NCI-H526 treated with DMSO at 0.1 percent for 48 hours (cell line): ENCODE measurements at places on chromosomes 2 and 18.
A peak's percentile ranks its signal among the peaks of the same experiment; 100 is the strongest.

- DNase-seq = no peak
These were observed 298.4 kb upstream of the FBXO11 start for GRCh38 chr2:48204750-48205136.

GRCh38 chr2:122851161-122851560, 1095.7 kb downstream of the TSN start:
- peak; percentile 84 for DNase-seq

- DNase-seq = no peak
These were observed 100.2 kb downstream of the TWIST2 start for GRCh38 chr2:238947920-238948710.

- DNase-seq = no peak
These were observed 303.3 kb downstream of the GBX2 start for GRCh38 chr2:235864733-235865515.

DNA sequence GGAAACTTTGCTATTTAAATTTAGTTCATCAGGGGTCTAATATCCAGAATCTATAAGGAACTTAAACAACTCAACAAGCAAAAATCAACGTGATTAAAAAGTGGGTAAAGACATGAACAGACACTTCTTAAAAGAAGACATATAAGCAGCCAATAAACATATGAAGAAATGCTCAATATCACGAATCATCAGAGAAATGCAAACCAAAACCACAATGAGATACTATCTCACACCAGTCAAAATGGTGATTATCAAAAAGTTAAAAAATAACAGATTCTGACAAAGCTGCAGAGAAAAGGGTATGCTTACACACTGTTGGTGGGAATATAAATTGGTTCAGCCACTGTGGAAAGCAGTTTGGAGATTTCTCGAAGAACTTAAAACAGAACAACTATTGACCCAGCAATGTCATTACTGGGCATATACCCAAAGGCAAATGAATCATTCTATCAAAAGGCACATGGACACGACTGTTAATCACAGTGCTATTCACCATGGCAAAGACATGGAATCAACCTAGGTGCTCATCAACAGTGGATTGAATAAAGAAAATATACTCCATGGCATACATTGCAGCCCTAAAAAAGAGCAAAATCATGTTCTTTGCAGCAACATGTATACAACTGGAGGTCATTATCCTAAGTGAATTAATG, 189.9 kb downstream of the SLC4A10 start:
- no peak for DNase-seq

DNA sequence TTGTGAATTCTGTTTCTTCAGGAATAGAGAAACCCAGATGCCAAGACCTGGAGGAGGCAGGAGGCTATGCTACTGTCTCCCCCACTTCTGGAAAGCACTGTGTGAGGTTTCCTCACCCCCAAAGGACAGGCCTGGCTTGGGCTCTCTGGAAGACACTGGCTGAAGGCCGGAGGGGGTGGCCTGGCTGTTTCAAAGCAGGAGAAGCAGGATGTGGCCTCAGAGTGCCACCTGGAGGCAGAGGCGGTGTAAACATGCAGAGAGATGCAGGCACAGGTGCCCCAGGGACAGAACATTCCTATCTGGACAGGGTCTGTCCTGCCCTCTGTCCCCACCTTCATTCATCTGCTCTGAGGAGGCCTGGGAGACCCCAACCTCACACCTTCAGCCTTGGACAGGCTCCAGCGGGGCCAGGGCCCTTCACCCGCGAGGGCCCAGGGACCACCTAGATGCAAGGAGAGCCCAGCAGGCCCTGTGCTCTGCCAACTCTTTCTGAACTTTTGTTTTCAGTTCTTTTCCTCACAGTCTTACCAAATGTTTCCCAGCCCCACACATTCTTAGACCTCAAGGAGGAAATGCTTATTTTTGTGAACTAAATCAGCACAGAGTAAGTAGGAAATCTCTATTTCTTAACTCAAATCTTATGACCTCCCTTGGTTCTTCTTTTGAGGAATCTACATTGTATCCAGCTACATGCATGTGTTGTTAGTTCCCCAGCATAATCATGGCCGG, 79.2 kb downstream of the LONRF2 start:
- DNase-seq = peak; percentile 25

DNA sequence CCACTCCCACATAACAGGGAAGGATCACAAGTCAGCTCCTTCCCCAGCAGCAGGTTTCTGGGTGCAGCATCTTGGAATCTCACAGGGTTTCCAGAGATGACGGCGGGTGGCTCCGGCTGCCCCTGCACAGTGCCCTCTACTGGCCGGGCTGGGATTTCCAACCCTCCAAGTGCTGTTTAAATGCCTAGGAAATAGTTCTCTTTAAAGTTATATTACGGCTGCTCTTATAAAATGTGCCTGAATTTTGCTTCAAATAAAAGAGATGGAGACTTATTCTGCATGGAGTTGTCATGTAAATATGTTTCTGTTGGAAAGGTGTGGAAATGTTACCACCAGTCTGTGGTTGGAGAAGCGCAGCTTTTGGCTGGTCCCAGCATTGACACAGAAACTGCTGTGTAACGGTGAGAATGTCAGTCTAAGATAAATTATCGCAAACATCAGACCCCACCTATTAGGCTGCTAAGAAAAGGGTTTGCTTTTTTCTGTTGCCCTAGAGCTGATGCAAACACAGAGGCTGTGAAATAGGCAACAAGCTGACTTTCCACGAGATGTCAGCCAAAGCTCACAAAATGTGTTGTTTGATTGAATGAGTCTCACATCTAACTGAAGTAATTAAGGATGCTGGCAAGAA, 3.3 kb upstream of the HJURP start:
- DNase-seq = no peak

DNA sequence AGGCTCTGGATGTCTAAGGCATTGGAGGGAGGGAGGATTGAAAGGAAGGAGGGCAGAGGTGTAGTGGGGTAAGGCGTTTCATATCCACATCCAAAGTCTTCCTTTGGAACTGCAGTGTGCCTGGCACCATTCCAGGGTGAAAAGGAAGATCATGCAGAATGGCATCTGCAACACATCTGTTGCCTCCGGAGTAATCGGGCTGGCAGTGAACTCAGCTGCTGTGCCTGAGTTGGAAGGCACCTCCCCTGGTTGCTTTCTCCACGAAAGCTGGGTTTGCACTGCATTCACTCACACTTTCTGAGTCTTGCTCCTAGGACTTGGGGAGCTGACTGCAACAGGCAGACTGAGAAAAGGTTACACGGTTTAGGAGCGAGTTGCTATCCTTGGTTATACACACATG, 30.3 kb upstream of the SEC11C start:
- DNase-seq = no peak

DNA sequence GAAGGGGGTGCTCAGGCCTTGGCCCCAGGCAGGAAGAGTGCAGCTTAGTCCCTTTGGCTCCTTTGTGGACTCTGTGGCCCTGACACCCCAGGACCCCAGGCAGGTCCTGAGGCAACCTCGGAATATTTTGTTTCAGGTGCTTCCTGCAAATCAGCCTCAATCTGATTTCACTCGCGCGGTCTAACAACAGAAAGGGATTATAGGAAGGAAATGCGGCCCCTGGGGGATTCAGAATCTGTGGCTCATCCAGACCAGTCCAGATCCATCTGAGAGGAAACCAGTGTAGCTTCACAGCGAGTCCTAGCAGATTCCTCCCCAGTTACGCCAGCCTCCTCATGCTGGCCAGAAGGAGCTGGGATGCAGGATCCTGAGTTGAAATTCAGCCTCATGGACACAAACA, 59.5 kb upstream of the YWHAQ start:
- DNase-seq = no peak

DNA sequence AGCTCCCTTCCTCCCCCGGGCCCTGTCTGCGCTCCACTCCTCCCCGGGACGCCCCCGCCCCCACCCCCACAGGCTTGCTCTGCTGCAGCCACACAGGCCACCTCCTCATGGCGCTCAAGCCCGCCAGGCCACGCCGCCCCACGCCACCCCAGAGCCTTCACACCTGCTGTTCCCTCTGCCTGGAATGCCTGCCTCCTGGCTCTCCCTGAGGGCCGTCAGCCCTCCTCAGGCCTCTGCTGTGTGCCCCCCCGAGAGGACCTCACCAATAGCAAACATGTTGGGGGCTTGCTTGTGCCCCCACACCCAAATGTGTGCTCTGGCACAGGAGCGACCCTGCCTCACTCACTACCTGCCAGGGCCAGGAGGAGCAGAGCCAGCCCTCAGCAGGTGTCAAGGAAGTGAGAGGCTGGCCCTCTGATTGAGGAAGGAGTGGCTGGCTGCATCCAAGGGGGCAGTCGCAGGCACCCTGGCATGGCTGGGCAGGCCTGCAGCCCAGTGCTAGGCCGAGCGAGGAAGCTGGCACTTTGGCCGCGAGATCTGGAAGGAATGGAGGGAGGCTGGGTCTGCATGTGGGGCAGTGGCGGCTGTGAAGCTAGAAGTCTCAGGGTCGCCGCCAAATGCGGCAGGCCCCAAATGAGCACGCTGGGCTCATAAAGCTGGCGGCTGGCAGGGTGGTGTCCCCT, 86.5 kb downstream of the INHBB start:
- DNase-seq = no peak

- DNase-seq = peak; percentile 12
These were observed 55.9 kb upstream of the FSHR start for GRCh38 chr2:49210191-49210590.

DNA sequence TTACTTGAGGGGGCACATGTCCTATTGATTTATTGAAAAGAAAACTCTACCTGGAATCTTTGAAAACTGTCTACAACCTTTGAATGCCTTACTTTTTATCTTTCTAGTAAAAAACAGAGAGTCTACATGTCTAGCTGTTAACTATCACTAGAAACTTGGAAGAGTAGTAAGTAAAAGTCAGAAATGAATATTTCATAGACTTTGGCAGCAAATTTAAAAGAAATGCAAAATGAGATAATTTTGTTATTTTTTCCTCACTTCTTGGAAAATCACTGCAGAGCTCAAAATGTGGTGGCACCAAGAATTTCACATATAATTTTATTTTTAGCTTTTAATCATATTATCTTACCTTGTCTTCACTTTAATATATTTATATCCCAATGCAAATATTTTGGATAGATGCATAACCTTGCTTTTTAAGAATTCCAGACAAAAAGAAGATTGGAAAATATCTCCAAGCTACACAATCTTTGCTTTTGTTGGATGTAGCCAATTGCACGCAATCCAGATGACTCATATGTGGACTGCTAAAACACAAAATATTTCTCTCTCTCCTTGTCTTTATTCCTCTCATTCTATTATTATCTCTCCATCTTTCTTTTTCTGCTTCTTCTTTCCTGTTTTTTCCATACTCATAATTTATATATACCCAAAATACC, 92.2 kb upstream of the DSEL start:
- DNase-seq = no peak

GRCh38 chr2:52416340-52416739, 1351.3 kb upstream of the CHAC2 start:
- peak; percentile 3 for DNase-seq

DNA sequence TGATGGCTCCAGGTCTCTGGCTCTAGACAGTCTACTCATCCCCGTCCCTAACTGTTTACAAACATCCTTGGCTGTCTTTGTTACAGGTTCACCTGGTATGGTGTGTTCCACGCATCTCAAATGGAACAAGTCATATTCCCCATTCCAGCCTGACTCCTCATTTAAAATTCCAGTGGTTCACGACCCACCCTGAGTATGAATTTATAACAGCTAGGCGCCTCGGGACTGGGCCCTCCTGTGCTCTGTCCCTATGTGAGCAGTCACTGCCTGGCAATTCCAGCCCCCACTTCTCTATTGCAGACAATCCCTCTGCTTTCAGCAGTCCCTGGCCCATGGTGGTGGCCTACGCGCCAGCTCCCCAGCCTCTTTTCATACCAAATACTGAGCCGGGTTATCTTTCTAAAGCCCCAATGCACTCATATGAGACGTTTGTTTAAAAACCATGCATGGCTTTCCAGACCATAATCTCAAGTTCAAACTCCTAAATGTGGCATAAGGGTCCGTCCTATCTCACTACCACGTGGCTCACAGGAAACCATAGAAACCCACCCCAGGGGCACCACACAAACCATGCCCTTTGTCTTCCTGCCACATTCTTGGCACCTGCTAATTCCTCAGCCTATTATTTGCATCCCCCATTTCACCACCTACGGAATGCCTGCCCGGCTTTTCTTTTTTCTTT, 1.6 kb downstream of the SERPINB8 start:
- DNase-seq = no peak

GRCh38 chr2:149924028-149924427, 336.5 kb upstream of the MMADHC start:
- no peak for DNase-seq

- no peak for DNase-seq
These were observed 2.5 kb upstream of the IL36RN start for GRCh38 chr2:113056521-113056920.

GRCh38 chr2:27264253-27264752, 1.5 kb upstream of the SLC30A3 start:
- no peak for DNase-seq

GRCh38 chr18:11998193-11998592, 16.9 kb downstream of the IMPA2 start:
- no peak for DNase-seq

- DNase-seq = no peak
These were observed 983.0 kb upstream of the SLC39A10 start for GRCh38 chr2:194674043-194674442.

DNA sequence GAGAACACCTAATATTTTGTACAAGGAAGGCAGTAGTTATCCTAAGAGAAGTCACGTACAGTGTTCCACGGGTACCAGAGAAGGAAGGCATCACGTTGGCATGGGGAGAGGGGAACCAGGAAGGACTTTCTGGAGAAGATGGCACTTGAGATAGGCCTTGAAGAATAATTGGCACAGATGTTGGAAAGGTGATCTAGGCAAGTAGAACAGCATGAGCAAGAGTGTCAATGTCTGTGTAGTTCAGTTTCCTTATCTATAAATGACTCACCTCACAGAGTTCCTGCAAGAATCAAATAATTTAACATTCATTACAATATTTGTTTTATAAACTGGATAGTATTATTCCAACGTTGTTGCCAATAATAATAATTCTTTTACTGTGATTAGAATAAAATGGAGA, 48.3 kb upstream of the BZW1 start:
- no peak for DNase-seq

- DNase-seq = no peak
These were observed 19.9 kb downstream of the RHBDD1 start for GRCh38 chr2:226855787-226856186.

DNA sequence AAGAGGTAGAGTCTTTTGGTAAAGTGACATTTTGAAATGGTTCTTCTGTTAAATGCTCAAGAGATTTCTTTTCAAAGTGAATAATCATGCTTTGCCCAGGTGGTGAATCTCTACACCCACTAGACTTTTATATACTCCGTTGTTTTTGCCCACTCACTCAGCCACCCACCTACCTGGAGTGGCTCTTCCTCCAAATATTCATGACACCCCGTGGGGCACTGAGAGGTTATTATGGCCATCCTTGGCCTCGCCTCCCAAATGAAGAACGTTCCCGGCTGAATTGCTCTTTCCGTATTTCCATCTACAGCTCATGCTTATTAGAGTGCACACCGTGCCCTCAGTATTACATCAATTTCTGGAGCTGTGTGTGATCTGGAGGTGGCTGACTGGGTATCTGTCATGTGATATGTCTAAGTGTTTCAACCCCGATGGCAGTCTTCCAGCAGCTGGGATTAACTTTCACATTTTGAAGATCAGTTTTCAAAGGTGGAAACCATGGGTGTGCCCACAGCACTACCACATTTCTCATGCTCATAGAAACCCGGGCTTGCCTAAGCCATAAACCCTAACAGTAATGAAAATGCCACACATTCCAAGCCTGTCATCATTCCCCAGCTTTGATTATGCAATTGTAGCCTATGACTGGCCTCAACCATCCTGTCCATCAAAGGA, 406.6 kb upstream of the MMADHC start:
- DNase-seq = no peak

- peak; percentile 8 for DNase-seq
These were observed 50.0 kb downstream of the RBBP8 start for GRCh38 chr18:22983175-22983574.
